ENCODE measurements at places on chromosomes 3 and 15.

- DNase-seq, result peak; percentile 2
Observed at GRCh38 chr3:174857301-174857700, 1.8 kb upstream of the NAALADL2 start.

DNA sequence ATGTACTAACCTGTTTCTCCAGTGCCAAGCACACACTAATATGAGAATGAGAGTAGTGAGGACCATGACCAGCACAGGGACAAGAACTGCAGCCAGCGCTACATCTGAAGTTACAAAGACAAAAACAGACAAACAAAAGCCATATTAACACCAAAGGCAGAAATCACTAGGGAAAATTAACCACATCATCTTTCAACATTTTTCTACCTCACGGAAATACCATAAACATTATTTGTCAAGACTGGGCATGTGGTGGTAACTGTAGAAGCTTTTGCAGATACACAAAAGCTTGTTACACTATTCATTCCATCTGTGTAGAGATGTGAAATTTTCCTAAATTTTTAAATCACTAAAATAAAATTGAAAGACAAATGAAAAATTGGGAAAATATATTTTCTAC lies 44.9 kb downstream of the ST3GAL6 start:
- DNase-seq, result no peak

- DNase-seq, result no peak
Observed at GRCh38 chr15:87477026-87477425, 779.5 kb downstream of the NTRK3 start.

DNA sequence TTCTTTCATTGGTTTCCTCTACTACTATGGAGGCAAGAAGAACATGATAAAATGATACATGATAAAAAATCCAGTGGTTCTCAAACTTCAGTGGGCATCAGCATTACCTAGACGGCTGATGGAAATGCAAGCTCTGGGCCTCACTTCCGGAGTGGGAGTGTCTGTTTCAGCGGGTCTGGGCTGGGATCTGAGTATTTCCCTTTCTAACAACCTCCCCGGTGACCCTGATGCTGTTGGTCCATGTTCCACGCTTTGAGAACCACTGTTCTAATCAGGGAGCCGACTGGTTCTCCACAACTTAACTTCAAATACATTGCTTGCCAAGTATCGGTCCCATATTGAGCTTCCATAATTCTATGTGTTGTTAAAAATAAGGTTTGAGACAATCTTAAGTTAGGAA lies 712.3 kb upstream of the LMCD1 start:
- DNase-seq, result no peak

GRCh38 chr3:171791692-171792076 lies 18.6 kb downstream of the PLD1 start:
- DNase-seq, result peak; percentile 32

- no peak for DNase-seq
Observed at GRCh38 chr3:69748503-69748902, 9.2 kb downstream of the MITF start.

DNA sequence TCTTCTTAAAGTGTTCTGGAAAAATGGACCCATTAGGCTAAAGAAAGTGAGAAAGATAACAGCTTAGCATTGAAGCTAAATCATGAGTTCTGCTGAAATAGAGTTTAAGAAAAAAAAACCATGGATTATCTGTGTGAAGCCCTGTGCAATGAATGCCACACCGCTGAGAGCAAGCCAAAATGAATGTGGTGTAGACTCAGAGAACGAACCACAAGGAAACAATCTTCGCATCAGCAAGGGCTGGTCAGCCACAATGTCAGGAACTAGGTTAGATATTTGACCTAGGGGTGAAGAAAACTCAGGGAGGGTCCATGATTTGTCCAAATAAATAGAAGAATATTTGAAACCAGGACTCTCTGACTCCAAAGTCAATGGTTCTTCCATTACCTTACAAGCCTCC lies 91.4 kb upstream of the MEX3B start:
- no peak for DNase-seq

DNA sequence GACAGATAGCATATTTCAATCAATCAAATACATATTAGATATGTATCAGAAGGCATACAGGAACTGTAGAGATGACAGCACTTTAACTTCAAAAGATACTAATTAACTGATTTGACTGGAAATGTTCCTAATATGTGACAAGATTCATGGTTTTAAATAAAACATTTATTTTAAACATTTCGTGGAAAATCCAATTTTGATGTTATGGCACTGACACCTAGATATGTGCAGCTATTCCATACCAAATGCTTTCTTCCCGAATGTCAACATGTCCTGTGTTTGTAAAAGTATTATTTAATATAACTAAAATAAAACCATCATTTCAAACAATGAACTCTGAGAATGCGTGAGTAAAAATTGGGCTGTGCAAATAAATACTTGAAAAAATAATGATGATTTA lies 1209.3 kb downstream of the NSUN3 start:
- DNase-seq, result no peak

- no peak for DNase-seq
Observed at GRCh38 chr3:9064850-9065249, 101.6 kb upstream of the RAD18 start.

GRCh38 chr15:47293466-47294162 lies 423.7 kb upstream of the SEMA6D start:
- DNase-seq, result peak; percentile 97

Measured in fibroblast of skin of right quadriceps (primary cell).